ENCODE measurements at places on chromosomes 1 and 21.

DNA sequence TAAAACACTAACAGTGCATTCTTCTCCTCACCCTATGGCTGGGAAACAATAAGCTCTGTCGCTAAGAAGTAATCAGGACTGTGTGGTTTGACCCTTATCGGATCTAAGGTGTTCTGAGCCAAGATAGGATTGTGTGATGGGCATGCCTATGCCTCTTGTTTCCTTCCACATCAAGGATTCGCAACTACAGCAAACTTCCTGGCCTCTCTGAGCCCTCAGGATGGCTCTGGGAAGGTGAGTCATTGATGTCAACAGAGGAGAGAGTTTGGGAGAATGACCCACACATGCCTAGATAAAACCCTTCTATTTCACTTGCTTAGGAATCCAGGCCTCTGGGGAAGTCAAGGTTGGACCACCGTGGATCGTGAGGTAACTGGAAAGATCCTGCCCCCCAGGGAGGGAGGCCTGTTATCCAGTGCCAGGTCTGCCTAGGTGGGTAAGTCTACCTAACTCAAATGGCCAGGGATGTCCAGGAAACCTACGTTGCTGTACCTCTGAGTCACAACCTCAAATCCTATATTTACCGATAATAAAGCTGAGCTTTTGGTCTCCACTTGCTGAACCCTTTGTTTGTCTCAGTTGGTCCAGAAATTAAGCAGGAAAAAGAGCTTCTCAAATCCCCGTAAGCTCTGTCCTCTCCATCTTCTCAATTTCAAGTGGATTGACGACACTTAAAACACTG lies 27.4 kb downstream of the TIAM1 start:
- DNase-seq: no peak

DNA sequence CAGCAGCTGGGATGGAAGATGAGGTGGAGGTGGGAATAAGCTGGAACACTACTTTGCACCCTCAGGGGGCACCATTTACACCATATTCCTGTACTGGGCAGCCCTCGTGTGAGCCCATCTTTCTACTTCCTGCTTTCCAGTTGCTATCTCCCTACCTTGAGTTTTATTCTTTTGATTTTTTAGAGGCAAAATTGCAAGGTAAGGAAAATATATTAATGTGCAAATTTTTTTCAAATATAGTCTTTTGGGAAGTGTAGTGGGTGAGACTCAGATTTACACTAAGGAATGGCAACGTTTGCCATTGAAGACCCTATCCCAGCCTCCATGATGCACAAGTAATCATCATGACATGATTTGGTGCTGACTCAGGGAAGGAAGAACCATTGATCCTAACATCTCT lies 31.1 kb upstream of the DUSP23 start:
- no peak for DNase-seq

DNA sequence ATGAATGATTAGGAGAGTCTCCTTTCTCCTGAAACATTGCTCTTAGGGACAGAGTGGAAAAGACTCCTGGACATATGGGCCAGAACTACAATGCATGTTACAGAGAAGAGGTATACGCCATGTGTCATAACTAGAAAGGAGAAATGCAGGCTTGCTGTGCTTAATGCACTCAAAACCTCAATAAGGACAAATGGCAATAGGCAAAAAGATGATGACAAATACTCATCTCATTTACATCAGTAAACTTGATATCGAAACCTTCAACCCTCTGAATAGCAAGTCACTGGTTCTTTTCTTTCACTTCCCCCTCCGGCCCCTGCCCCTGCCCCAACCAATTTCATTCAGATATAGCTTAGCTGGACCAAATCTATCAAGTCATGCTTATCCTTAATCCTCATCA lies 1.9 kb upstream of the GPR88 start:
- DNase-seq: no peak

- DNase-seq: no peak
These were observed at the start of gene DDAH1 for GRCh38 chr1:85465099-85465785. Gene DDAH1, minus strand, starts transcription at chr1:85465159. Its CDS starts 114 bp downstream, at chr1:85465045.

- no peak for DNase-seq
These were observed at the start of gene FMO3 for GRCh38 chr1:171090604-171091003. Gene FMO3, plus strand, starts transcription at chr1:171090905. Its CDS starts 1,754 bp downstream, at chr1:171092659.

- no peak for DNase-seq
These were observed 41.3 kb upstream of the LAMC2 start for GRCh38 chr1:183144752-183145151.

- DNase-seq: no peak
These were observed 57.5 kb upstream of the IPO9 start for GRCh38 chr1:201771466-201771865.

GRCh38 chr1:72606216-72606810 lies 324.0 kb upstream of the NEGR1 start:
- no peak for DNase-seq

DNA sequence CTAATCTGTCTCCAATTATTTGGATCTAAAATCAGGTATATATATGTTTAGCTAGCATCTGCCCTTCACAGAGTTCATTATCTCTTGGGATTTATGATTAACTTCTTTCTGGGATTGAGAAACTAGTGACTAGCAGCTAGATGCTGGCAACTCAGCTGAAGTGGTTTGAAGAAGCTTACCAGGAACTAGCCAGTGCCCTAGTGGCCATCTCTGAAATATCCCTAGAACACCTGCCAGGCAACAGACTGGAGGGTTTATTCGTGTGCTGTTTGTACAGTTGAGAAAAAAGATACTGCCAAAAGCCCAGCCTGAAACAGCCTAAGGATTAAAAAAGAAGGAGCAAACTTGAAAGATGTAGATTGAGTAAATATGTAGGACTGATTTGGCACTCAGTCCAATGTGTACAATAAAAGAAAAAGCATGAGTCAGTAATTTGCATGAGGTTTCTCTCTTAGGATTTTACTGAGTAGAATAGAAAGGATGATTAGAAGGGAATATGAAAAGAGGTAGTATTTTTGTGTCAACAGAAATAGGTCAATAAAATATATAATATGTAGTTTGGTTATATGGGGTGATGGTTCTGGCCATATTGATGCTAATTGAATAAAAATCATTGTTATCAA lies 1144.6 kb upstream of the ADGRL2 start:
- peak; percentile 19 for DNase-seq

DNA sequence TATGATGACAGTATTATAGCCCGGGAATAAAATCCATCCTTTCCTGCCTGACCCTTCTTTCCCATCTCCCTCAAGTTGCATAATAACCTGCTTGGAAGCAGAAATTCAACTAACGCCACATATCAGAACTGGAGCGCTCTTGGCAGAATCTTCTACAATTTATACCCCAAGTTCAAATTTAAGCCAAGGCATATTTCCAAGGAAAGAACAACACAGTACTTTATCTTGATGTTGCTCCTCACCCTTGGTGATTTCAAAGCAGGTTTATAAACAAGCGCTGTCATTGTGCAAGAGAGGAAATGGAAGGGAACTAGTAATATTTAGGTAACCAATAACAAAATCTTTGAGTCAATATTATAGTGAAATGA lies 38.0 kb upstream of the PTGFRN start:
- DNase-seq: no peak

DNA sequence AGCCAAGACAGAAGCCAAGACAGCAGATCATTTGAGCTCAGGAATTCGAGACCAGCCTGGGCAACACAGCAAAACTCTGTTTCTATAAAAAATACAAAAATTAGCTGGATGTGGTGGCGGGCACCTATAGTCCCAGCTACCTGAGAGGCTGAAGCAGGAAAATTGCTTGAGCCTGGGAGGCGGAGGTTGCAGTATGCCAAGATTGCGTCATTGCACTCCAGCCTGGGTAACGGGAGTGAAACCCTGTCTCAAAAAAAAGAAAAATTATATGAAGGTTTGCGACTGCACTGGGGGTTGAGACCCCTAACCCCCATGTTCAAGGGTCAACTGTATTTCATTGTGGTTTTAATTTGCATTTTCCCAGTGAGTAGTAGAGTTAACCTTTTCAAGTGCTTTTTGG lies 16.3 kb downstream of the RNF11 start:
- no peak for DNase-seq

GRCh38 chr1:110053552-110054428 lies 16.7 kb downstream of the ALX3 start:
- no peak for DNase-seq

DNA sequence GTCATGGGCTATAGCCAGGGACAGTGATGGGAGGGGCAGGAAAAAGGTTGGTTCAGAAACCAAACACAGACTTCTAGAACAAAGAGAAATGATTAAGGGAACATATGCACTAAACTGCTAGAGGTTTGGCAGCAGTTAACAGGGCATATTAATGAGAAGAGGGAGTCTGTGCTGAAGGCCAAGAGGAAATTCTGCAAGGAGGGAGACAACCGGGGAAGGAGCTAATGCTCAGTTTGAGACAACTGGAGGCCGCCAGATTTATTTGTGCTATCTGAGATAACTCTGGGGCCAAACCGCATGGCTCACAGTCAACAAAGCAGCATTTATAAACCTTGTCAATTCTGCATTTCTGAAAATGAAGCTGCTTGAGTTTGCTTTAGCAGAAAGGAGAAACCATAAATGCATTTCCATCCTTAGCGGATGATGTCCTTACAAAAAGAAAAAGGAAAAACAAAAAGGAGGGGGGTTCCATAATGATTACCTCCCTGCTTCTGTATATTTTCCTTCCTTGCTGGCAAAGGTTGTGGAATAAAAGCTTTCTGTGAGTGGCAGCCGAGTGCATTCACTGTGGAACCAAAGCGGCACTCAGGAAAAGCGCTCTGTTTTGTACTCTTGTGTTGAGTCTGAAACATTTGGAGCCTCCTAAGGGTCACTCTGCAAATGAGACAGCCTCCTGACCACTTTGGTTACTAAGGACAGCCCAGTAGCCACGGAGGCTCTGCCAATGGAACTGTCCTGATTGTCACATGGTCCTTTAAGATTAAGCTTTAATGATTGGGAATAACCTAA lies 70.3 kb downstream of the SIM2 start:
- DNase-seq: no peak

DNA sequence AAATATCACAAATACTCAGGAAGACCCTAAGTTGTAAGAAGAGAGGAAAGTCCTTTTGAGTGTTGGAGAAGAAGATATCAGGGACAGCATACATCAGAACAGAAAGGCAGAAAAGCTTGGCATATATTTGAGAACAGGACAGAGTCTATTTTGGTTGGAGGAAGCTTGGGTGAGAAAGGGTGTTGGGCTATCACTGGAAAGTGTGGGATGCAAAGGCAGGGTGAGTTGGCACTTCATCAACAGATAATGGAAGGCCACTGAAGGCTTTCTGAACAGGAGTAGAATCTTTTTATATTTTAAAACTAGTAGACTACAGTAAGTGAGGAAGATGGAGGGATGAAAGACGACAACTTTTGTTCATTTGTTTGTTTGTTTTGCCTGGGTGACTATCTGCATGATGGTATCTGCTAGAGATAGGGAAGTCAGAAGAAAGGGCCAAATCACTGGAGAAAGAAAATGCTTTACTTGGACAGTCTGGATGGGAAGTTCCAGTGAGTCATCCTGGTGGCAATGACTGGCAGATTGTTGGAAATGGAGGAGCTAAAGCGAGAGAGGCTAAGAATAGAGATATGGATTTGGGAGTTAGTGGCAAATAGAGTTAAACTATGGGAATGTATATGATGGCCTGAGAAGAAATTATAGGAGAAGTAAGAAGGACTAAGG lies 33.7 kb upstream of the KCNA2 start:
- no peak for DNase-seq

DNA sequence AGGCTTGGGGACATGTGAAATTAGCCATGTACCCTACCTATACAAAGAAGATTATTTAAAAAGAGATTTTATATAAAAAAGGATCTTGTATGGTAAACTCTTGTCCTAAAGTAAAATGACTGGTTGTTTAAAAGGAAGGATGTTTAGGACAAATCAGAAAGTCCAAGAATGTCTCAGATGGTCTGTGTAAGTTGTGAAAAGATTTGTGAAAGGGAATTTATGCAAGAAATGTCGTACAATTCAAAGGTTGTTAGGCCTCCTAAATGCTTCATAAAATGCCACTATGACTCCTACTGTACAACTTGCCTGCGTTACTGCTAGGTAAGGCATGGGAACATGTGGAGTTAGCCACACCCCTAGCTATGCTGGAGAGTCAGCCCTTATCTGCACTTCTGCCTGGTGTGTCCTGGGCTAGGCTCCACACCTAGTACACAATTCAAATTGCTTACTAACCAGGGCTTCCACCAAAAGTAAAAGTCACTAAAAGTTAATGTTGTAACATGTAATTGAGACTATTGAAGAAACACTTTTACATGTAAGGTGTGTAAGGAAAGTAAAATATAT lies 19.7 kb downstream of the PRDX6 start:
- DNase-seq: no peak

GRCh38 chr1:86389307-86389706 lies 6.8 kb downstream of the ODF2L start:
- no peak for DNase-seq

GRCh38 chr1:119984771-119985170 lies 84.7 kb downstream of the NOTCH2 start:
- DNase-seq: no peak

DNA sequence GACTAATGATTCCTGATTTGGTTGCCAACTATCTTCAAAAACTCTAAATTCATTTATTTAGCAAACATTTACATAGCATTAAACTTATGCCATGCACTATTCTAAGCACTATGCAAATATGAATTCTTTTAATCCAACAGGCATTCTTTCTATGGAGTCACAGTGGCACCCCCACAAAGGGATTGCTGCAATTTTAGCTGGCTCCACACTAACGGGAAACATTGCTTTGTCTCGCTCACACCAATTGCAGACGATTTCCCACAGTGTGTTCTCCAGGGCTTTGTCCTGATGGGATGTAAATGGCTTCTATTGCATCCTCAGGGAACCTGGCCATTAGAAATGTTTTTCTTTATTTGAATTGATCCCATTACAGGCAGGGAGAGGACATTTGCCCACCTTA lies 259.1 kb downstream of the BARHL2 start:
- no peak for DNase-seq

DNA sequence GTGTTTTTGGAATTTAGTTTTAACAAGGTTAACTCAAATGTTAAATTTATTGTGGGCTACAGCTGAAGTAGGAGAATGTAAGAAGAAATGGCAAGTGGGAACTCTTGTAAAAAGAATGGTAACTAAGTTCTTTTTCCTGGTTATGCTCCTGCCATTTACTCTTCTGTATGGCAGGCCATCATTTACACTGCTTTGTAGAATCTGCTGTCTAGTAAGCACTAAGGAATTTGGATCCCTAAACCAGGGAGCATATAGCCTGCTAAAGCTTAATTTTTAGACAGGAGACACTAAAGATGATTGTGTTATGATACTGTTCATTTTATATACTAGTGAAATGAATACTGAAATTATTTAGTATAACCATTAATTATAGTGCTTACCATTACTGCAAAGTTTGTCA lies 85.3 kb downstream of the CAMTA1 start:
- DNase-seq: no peak

DNA sequence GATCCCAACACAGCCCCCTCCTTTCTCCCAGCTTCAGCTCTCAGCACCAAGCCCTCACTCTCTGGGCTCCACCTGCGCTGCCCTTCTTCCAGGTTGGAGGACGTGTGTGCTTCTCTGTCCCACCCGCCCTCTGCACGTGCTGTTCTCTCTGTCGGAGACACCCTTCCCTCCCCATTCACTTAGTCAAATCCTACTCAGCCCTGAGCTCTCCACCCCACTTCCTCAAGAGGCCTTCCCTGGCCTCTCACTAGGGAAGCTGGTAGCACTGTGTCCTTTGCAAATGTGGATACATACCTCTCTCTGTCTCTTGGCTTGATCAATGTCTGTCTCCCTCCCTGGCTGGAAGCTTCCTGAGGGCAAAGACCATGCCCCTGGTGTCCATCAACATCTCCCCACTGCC lies 43.0 kb downstream of the TNFRSF8 start:
- no peak for DNase-seq

- no peak for DNase-seq
These were observed 11.3 kb downstream of the FAM20B start for GRCh38 chr1:179036844-179037465.

- no peak for DNase-seq
These were observed 4.4 kb upstream of the KCNN3 start for GRCh38 chr1:154874465-154874864.

- DNase-seq: no peak
These were observed 137.2 kb downstream of the DHRS3 start for GRCh38 chr1:12480748-12481362.

All from skeletal muscle cell (primary cell).